OCI-M1 (cell line): ENCODE measurements at places on chromosomes 12 and 14.
A peak's percentile ranks its signal among the peaks of the same experiment; 100 is the strongest.

- DNase-seq = peak; percentile 41
These were observed 164.6 kb upstream of the PARP11 start for GRCh38 chr12:4037747-4038312.

GRCh38 chr12:68231229-68231628, 5.6 kb upstream of the IL26 start:
- no peak for DNase-seq

GRCh38 chr12:79415746-79416435, 274.9 kb downstream of the PAWR start:
- peak; percentile 32 for DNase-seq

- DNase-seq = no peak
These were observed 186.9 kb downstream of the ALX1 start for GRCh38 chr12:85466890-85467289.

DNA sequence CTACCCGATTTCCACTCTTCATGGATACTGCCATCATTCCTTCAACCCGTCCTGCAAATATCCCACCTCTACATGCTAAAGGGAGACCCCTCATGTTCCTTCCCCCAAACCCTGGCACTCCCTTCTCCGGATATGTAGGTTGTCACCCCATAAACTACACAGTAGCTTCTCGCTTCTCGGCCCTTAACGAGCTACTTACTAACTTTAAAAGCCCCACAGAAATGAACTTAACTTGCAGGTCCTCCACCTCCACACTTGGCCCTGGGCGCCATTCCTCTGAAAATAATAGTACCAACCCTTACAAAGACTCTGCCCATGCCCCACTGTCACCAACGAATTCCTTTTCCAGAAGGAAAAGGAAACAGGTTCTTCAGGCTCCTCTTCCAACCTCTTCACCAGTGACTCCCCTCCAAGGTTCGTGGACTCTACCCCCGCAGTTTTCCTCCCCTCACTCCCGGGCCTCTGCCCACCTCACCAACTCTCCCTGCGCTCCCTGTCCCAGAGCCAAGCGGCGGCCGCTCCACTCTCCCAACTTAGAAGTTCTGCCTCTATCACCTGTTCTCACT, 1.2 kb downstream of the SPPL3 start:
- DNase-seq = no peak

DNA sequence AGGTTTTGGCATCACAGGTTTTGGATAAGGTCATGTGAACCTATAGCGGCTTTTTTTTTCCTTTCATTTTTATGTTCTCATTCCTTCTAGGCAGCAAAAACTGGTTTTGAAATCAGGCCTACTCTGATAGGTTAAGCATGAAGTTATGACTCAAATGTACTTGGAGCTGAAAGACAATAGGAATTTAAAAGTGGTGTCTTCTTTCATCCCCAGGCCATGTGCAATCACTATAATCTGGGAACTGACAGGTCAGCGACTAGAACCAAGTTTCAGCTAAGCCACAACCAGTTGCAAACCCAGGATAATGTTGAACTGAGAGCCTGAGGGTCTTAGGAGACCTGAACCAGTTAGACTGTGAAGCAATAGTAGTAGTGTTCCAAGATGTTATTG, 74.3 kb downstream of the ANO6 start:
- DNase-seq = no peak

GRCh38 chr12:132367071-132367851, 37.9 kb upstream of the GALNT9 start:
- no peak for DNase-seq

DNA sequence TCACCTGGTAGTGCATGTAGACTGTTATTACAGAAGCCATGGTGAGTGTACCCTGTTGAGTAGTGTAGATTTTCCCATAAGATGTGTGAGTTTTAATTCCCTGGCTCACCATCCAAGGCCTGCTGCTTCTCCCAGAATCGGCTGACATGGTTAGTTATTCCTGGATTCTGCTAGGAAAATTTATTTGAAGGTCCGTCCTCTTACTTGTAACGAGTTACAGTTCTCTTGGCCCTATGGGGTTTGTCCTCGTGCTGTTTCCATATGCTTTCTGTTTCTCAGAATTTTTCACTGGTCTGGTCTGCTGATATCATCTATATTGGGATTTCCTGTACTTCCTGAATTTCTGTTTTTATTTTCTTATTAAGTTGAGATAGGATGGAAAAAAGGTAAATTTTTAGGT, 423.3 kb upstream of the RGS6 start:
- no peak for DNase-seq

DNA sequence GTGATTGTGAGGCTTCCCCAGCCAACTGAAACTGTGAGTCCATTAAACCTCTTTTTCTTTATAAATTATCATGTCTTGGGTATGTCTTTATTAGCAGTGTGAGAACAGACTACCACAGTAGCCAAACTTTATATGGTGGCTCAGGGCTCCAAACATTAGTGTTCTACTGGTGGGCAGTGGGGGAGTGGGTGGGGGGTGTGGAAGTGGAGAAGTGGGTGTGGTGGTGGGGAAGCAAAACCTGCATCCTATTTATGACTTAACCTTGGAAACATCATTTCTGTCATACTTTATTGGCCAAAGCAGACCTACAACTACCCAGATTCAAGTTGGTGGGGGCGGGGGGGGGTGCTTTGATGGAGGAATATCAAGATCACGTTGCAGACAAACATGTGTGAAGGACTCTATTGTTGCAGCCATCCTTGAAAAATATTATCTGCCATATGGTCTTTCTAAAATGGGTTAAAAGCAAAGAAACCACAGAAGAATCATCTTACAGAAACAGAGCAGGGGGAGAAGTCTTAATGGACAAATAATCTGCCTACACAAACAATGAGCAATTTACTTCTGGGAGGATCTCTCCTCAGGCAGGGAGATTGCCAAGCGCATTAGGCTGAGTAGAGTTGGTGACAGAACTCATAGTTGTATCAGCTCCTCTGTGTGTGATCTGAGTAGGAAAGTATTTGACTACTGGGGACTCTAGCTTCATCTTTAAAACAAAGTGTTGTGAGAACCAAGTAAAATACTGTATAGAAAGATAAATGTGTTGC, 1.4 kb upstream of the PWP1 start:
- no peak for DNase-seq

DNA sequence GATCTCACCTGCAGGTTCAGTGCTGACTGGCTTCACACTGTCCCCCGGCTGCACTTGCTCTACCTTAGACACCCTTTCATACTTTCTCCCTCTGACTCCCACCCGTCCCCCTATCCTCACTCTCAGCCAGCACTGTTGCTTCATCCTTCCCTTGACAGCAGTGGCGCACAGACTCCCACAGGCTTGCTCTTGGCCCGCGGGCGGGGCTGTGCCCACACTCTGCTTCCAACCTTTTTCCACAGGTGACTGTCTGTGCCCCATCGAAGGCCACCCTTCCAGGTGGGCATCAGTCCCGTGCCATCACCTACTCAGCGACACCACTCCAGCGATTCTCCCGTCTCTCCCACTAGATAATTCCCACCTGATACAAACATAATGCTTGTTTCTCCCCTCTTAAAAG, 1.0 kb upstream of the RPS6KL1 start:
- DNase-seq = no peak

GRCh38 chr12:94623161-94623920, 27.0 kb downstream of the TMCC3 start:
- DNase-seq = no peak

DNA sequence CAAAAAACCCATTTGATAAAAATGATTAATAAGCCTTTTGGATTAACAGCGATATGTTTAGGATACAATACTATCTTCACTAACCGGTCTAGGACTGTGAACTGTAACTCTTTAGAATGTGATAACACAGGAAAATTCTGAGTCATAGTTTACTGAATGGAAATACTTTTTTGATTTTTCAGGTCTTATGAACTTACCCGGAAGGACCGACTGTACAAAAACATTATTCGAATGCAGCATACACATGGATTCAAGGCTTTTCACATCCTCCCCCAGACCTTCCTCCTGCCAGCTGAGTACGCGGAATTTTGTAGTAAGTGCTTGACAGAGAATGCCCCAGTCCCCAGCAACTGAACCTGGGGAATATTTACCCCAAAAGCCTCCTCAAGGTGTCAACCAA, 29.0 kb downstream of the TTLL5 start:
- DNase-seq = no peak

- DNase-seq = no peak
These were observed 41.8 kb downstream of the R3HDM2 start for GRCh38 chr12:57389033-57389432.

- DNase-seq = no peak
These were observed 109.6 kb downstream of the DYRK2 start for GRCh38 chr12:67758119-67758518.

GRCh38 chr14:77889971-77890442, 90.1 kb downstream of the ADCK1 start:
- peak; percentile 32 for DNase-seq

GRCh38 chr14:100622224-100622623, 35.0 kb upstream of the BEGAIN start:
- DNase-seq = peak; percentile 33

DNA sequence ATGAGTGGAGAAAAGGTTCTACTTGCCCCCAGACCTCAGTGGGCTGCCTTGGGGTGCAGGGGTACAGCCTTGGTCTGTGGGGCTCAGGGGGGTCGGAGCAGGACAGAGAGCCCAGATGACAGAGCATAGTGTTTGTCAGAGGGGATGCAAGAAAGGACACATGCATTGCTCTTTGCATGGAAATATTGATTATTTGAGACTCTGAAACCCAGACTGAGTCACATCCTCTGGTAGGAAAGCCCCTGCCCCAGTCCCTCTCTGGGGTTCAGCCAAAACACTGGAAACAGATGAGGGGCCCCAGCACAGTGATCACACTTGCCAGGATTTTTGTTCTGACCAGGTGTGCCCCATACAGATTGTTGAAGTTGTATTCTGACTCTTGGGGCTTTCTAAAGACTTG, 1094.4 kb downstream of the BCL11B start:
- DNase-seq = no peak

- DNase-seq = no peak
These were observed 217.9 kb downstream of the CRADD start for GRCh38 chr12:93895089-93895445.

DNA sequence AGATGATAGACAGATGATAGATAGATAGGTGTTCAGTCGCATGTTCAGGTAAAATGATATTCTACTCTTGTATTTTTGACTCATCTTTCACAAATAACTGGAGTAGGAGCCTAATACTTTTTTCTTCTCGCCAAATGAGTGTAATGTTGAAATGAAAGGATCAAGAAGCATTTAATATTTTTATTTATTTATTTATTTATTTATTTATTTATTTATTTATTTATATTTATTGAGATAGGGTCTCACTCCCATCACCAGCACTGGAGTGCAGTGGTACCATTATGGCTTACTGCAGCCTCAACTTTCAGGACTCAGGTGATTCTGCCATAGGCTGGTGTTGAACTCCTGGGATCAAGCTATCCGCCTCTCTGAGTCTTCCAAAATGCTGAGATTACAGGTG, 298.8 kb downstream of the KCNC2 start:
- DNase-seq = no peak

GRCh38 chr12:2794191-2794735, 507 bp upstream of the FKBP4 start:
- no peak for DNase-seq

DNA sequence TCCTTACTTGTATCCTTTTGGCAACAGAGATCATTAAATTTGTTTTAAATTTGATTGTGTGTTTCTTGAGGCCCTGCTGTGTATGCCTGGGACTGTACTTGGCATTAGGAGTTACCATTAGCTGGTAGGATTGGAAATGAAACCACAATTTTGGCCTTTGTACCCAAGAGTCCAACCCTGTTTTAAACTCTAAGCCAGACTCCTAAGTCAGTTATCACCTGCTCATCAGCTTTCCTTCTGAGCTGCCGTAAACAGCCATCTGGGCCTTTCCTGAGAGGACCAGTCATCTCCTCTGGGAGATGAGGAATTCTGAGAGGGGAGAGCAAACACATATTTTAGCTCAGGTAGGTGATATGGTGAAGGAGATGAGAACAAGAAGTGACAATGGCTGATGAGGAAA, 74.3 kb upstream of the SRSF5 start:
- no peak for DNase-seq

DNA sequence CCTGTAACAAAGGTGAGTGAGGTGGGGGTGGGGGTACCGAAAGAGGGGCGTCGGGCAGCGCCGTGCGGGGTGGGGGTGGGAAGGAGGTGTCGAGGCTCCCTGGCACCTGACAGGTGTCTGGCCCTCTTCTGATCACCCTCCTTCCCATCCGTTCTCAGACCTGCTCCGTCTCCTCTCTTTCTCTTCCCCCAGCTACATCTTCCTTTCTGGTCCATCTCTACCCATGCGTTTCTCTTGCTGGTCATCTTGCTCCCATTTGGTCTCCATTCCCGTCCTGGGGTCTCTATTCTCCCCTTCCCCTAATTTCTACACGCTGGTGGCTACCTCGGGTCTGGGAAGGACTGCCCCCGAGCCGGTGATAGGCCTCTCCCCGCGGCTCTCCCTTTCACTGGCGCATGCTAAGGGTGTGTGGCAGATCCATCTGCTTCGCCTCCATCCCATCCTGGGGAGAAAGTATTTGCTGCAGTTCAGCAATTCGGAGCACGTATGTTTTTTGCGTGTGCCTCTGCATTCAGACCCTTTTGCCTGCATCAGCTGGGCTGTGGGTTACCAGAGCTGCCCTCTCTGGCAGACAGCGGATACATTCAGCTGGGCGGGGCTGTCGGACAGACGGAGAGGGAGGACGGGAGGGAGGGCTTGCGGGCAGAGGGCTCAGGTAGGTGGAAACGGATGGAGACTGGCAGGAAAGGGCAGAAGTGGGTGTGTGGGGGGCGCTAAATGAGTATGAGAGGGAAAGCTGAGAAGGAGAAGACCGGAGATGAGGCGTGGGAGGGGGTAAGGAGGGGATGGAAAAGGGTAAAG, 730 bp downstream of the CLSTN3 start:
- DNase-seq = peak; percentile 61

- DNase-seq = no peak
These were observed 7.7 kb upstream of the TRAFD1 start for GRCh38 chr12:112117685-112118084.

DNA sequence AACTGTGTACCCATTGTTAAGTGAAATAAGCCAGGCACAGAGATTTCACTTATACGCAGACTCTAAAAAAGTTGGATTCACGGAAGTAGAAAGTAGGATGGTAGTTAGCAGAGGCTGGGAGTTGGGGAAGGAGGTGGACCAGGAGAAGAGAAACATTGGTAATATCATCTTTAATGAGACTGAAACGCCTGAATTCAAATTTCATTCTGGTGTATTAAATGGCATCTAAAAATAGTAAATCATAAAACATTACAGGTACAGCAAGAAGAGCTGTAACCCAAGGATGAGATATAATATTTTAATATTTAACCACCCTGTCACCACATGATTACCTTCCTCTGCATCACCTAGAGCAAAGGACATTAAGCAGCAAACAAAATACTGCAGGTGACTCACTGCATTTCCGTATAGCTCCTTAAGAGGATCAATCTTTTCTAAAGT, 99.4 kb downstream of the EPS8 start:
- DNase-seq = no peak

DNA sequence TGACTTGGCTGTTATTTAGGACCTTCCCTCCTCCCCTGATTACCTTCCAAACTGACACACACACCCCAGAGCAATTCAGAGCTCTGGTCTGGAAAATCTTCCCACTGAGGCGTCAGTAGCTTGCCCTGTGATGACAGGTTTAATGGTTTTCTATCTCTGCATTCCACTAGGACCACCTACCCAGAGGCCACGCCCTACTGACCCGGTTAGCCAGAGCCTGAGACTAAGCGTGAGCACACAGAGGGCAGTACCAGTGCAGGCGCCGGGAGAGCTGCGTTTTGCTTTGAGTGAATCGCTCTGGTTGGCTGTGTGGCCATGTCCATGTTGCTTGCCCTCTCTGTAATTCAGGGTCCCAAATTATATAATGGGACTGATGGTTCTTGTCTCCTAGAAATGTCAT, 36.2 kb upstream of the ATP2A2 start:
- DNase-seq = no peak
